ENCODE measurements at places on chromosomes 7 and 10.
A peak's percentile ranks its signal among the peaks of the same experiment; 100 is the strongest.

- no peak for DNase-seq
Observed at GRCh38 chr10:69068549-69068948, 19.4 kb upstream of the SRGN start.

- no peak for DNase-seq
Observed at GRCh38 chr7:125316466-125316865, 386.8 kb upstream of the POT1 start.

- DNase-seq = peak; percentile 80
Observed at GRCh38 chr10:96370584-96371157, 11.9 kb upstream of the OPALIN start.

DNA sequence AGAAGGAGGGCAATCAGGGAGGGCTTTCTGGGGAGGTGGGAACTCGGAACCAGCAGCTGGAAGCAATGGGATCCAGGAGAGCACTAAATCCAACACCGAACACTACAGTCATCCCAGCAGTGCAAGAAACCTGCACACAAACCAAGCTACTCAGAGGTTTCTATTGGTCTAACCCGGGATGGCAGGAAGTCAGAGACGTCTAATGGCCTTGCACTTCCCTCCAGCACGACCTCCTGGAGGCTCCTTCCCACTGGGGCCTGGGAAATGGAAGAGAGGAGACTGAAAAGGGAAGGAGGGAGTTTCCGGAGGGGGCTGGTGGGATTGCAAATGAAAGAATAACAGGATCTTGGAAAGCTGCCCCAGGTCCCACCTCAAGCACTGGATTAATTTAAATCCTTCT lies 56.3 kb downstream of the TEX36 start:
- no peak for DNase-seq

DNA sequence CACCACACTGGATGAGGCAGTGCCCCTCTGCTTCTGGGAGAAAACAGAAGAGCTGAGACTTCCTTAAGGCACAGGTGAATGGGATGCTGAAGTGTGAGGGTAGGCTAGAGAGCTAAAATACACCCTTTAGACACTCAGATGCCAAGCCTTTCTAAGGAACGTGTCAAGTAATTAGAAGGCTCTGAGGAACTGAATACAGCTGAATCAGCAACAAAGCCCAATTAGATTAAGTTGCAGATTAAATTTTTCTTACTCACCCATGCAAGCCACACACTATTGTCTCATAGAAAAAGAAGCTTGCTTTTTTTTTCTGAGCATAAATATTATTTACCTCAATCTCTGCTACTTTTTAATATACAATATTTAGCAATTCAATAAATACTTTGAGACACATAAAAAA lies 354.3 kb upstream of the NRG3 start:
- DNase-seq = no peak

DNA sequence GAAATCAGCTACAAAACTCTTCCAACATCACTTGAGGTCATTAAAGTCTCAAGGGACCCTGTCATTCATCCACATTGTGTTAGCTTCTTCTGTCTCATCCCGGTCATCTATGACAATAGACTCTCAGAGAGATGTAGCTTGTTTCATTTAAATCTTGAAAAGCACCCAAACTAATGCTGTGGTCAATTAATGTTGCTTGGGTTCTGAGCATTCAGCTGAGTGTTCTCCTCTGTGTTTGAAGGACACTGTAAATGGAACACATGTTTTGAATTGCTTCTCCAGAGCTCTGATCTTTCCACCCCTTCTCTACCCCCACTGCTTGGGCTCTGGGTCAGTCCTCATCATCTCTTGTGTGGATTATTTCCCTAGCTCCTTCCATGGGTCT lies 19.6 kb upstream of the ADD3 start:
- no peak for DNase-seq

- DNase-seq = no peak
Observed at GRCh38 chr10:63416376-63416775, 49.4 kb downstream of the JMJD1C start.

DNA sequence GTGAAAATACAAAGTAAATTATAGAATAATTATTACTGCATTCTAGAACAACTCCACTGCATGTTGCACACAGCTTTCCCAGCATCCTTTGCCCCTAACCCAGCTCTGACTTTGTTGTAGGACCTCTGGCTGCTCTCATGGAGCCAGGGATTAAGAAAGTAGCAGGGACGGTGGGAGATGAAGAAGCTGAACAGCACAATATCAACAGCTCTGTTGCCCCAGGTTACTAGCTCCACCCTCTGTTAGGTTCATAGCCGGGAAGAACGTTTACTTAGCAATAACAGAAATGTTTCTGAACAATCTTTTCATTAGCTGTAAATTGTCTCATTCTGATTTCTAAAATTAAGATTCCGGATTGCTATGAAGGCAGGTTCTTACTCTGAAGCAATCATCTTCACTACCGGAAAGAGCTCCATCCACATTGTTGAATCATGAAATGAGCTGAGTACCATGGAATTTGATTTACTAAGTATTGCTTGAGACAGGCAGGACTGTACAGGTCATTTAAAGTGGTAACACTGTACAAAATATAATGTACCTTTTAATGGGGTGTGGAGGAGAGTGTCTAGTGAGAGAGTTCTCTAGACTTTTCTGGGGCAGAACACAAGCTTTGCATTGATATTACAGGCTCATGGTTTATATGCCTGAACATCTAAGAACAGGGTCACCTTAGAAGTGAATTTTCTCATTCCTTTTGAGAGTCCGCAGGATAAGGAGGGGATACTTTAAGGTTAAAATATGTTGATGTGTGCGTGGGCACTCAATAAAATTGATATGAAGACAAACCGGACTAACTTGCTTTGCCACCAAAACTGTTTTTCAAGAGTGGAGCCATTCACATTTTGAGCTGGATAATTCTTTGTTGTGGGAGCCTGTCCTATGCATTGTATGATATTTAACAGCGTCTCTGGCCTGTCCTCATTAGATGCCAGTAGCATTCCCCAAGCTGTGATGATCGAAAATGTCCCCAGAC lies 20.8 kb upstream of the RAB18 start:
- DNase-seq = no peak

DNA sequence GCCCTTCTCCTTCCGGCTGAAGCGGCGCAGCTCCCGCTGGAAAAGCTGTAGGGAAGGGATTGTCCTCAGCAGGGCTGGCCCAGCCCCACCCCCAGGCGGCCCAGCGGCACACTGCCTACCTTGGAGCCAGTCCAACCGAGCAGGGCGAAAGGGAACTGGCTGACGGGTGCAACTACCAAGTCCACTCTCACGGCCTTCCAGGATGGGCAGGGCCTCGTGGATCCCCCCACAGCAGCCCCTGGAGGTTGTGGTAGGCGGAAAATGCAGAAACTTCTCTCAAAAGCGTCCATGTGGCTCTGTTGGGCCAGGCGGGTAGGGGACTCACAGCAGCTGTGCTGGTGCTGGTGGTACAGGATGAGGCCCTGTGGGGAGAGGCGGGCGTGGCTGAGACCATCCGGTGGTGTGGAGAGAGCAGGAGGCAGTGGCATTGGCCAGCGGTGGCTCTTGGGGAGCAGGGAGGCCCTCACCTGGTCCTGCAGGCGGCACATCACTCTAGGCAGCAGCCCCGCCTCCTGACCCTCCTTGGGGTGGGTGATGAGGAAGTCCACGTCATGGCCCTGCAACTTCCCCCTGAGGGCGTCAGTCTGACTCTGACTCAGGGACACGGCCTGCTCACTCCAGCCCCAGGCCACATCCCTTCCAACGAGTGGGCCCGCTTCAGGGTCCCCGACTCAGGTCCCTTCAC lies 8.4 kb upstream of the PGAM2 start:
- peak; percentile 82 for DNase-seq

- no peak for DNase-seq
Observed at GRCh38 chr10:72264536-72264935, 9.2 kb upstream of the DDIT4 start.

DNA sequence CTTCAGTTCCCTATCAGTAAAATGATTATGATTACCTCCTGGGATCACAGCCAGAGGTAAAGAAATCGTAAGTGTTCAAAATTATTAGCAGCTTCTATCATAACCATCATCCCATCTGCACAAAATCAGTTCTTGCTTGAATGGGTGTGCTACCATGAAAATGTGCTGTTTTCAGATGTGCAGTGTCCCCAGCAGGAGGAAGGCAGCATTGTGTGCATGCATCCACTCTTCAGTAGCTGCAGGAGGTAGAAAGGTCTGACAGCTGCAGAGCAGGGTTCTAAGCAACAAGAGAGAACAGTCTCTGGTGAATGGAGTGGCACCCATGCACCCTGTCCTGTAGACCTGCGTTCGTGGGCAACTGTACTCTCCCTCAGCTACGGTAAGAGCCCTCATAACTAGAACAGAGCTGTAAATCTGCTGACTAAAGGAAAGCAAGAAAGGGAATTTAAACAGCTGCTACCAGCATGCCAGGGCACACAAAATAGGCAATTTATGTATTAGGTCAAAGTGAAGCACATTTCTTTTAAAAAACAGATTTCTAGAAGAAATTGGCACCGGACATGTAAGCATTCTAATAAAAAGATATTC lies 21.2 kb downstream of the VSTM2A start:
- DNase-seq = no peak

DNA sequence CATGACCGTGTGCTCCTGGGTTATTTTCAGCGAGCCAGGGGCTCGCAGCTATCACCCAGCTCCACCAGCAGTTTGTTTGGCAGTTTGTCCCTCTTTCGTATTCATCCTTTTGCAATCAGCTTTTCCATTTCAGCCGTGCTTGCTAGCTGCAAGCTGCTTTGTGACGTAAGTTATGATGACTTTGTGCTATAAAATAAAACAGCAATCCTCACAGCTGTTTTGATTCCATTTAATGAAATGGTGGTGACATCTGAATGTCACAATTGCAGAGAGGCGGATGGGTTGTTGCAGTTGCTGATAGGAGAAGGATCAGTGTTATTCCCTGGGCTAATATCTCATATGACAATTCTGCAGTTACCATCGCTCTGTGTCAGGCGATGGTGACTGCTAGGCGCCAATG lies 251.7 kb downstream of the SNX10 start:
- DNase-seq = no peak

GRCh38 chr10:53846809-53847208 lies 954.2 kb downstream of the PCDH15 start:
- no peak for DNase-seq

- DNase-seq = no peak
Observed at GRCh38 chr7:143337216-143337615, 21.3 kb downstream of the CLCN1 start.

GRCh38 chr10:131743190-131744151 lies 157.3 kb upstream of the PPP2R2D start:
- peak; percentile 50 for DNase-seq

- no peak for DNase-seq
Observed at GRCh38 chr7:84111842-84112241, 82.7 kb downstream of the SEMA3A start.

GRCh38 chr7:1936006-1936310 lies 265.9 kb downstream of the ELFN1 start:
- DNase-seq = no peak

- DNase-seq = no peak
Observed at GRCh38 chr7:104839842-104840241, 174.2 kb upstream of the KMT2E start.

DNA sequence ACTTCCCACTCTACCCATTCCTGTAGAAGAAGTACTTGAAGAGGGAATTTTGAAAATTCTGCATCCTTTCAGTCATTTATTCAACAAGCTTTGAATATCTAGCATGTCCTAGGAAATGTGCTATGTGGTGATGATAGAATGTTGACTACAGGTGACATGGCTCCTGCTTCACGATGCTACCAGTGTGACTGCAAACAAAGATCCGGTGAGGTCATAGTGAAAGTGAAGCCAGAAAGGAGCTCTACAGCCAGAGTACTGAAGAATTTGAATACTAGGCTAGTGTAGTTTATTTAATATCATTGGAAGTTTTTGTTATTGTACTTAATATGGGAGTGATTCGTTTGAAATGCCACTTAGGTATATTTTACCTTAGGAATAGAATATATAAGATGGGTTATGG lies 348.1 kb downstream of the TFEC start:
- DNase-seq = no peak

GRCh38 chr10:113049881-113050280 lies 99.8 kb downstream of the TCF7L2 start:
- DNase-seq = no peak
